ENCODE measurements at places on chromosomes 5 and 9.

DNA sequence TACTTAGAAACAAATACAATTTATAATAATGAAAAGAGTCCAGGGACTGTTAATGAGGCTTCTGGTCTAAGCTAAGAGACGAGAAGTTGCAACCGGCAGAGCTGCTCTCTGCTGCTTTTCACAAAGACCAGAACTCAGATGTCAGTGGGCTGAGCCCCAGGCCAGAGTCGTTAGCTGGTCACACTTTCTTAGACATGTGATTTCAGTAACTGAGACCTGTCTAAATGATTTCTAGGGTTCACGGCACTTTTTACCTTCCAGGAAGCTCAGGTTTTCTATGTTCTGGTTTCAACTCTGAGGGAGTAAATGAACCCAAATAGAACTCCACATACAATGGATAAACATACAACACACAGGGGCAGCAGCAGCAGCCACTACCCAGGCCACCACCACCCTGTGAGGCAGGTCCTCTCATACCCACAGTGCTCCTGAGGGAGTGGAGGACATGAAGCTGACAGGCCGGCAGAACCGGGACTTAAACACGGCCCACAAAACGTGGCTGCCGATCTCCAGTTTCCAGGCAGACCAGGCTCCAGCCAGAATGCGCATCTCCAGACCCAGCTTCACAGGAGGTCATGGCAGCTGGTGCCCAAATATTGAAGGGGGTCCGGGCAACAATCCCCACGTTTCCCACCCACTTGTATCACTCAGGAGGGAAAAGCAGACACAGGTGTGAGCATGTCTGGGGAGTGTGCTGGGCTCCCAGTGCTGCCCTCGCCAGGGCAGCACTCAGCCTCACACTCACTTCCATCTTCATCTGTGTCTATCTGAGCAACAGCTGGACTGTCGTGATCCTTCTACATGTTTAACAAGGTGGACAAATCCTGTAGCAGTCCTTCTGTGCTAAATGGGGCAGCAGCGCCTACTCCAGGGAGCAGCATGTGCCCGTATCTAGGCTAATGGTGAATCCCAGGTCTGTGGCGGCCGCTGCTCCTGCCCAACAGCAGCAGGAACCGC lies 38.8 kb downstream of the IARS1 start:
- DNase-seq = no peak

DNA sequence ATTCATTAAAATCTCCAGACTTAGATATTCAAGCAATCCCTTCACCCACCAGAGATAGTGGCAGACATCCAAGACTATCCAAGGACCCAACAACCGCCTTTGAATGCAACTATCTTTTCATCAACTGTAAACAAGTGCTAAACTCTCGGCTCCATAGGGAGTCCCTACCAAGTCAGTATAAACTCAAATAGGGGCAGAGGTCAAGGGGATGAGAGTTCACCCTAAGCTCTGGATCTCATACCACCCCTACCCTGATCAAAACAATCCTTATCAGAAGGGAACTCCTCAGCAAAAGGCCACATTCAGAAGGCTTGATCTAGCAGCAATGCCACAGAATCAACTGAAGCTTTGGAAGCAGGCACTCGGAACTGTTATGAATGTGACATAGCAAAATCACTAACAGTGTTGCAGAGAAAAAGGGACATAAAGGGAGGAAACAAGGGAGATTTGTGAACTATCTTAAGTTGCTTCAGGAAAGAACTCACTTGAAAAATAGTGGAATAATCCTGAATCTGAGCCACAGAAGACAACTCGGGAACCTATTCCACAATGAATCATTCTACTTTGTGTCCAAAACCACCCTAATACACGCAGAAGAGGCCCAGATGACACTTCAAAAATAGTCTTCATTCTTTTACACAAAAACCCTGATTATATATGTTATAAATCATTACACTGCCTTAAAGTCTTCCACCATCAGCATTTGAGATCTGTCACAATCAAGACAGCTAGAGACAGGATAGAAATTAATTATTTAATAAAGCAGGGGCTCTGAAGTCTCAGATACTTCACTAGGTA lies 49.8 kb downstream of the NR6A1 start:
- no peak for DNase-seq

- DNase-seq = no peak
Observed at GRCh38 chr5:138466900-138467710, 1.8 kb downstream of the EGR1 start.

GRCh38 chr5:30523061-30523460 lies 670.4 kb upstream of the CDH6 start:
- DNase-seq = no peak

DNA sequence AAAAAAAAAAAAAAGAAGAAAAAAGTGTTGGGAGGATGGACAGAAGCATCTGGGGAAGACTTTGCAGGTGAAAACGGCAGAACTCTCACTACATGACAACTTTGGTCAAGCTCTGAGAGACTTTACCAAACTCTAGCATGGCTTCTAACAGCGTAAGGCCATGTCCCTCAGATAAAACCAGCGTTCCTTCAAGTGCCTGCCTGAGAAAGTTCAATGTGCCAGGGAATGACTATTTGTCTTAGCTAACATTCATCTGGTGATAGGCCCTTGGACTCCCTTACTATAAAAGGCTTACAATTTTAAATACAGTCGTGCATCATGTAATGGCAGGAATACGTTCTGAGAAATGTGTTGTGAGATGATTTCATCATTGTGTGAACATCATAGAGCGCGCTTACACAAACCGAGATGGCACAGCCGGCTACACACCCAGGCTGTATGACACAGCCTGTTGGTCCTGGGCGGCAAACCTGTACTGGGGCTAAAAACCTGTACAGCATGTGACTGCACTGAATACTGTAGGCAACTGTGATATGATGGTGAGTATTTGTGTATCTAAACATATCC lies 14.9 kb upstream of the ZFP62 start:
- no peak for DNase-seq

GRCh38 chr5:172903790-172904189 lies 55.4 kb upstream of the RPL26L1 start:
- no peak for DNase-seq

GRCh38 chr5:141735823-141736222 lies 53.8 kb upstream of the ARAP3 start:
- no peak for DNase-seq

DNA sequence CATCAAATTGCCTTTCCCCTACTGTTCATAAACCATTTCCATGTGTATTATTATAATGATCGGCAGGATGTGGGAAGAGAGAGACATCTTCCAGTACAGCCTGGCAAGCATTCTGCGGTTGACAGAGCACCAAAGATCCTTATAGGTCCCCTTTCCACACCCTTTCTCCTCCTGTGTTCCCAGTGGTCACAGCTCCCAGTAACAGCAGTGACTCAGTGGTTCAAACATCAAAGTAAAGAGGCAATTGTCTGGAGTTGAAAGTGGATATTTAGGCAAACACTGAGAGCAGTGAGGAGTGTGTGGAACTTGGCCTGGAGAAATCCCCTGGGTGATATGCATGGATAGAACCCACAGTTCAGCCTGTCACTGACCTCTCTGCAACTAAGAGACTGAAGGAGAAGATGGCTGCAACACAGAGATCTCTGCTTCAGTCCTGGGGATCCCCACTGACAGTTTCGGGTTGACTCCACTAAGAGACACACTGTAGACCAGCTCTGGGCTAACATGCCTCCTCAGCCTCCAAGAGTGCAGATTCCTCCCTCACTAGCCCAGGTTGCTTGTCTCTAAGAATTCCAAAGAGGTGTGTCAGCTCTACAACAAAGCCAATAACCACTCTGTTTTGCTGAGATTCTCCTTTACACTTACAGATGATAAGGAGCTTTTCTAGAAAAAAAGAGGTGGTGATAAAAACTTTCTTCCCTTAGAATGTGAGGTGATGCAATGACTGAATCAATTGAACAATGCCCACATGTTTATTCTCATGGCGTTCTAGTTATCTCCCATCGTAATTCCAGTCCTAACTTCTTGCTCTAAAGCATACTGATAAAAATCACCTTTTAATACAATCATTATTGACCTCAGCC lies 94.4 kb upstream of the IL6ST start:
- DNase-seq = no peak

GRCh38 chr9:109497226-109498153 lies 617 bp downstream of the PTPN3 start:
- no peak for DNase-seq

DNA sequence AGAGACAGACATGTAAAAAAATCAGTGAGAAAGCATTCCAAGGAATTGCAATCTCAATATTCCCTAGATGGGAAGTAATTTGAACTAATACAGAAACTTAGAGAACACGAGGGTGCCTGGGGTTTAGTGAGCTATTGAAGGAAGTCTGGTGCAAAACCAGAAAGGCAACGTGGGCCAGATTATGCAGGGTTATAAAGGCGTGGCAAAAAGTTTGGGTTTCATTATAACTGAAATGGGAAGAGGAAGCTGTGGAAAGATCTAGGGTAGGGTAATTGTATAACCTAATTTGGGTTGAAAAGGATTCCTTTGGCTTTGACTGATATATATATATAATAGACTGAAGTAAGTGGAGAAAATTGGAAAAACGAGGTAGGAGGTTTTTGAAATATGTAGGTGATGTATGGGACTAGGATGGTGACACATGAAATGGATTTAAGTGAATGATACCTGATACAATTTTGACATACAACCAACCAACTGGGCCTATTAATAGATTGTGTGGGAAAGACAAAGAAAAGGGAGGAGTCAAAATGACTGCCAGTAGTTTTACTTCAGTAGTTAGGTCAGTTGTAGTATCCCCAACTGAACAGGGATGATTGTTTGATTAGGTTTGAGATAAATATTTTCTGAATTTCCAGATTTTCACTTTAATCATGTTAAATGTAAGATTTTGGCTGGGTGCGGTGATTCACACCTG lies 65.3 kb downstream of the FAM174A start:
- DNase-seq = no peak

DNA sequence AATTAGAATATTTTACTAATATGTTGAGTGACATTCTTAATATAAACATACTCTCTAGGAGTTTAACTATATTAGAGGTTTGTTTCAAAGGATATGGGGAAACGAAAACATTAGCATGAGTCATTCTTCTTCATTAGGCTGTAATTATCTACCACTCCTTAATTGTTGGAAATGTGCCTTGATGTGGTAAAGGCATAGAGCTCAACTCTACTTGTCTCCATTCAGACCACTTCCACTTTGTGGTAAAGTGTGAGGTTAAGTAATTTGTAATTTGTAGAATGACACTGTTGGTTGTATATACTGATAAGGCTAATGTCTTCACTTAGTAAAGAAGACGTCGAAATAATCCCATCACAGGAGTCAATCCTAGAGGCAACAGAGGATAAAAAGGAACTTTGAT lies 58.1 kb downstream of the HAPLN1 start:
- no peak for DNase-seq

DNA sequence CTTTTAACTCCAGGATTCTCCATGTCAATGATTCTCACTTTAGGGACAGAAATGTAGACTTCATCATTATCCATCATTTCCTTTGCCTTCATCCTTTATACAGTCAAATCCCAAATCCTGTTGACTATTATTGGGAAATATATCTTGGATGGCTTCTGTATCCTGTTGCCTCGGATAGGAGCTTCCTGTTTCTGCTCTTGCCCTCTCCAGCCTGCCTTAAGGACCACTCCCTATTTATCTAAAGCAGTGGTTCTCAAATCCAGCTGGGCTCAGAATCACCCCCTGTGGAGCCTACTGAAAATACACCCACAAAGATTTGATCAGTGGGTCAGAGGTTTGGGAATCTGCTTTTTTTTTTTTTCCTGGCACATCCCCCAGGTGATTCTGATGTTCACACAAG lies 8.5 kb downstream of the AFAP1L1 start:
- no peak for DNase-seq

DNA sequence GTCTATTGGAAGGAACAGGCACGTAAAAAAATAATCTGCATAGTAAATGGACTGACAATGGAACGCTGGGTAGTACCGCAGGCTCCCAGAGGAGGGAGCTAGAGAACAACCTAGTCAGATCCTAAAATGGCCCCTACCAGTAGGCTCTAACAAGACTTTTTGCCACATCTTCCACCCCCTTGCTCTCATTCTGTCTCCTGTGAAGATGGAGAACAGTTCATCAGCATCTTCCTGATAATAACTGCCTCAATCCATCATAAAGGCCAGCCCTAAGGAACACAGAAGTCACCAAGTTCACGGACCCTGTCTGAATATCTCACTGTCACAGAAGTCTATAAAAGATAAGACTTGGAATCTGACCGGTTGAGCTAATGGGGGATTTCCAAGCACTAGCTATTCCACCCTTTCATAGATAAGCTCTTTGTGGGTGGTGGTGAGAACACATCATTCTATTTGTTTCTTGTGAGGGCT lies 133.4 kb downstream of the SLC1A3 start:
- DNase-seq = no peak

- DNase-seq = no peak
Observed at GRCh38 chr5:107295914-107296313, 374.8 kb downstream of the EFNA5 start.

DNA sequence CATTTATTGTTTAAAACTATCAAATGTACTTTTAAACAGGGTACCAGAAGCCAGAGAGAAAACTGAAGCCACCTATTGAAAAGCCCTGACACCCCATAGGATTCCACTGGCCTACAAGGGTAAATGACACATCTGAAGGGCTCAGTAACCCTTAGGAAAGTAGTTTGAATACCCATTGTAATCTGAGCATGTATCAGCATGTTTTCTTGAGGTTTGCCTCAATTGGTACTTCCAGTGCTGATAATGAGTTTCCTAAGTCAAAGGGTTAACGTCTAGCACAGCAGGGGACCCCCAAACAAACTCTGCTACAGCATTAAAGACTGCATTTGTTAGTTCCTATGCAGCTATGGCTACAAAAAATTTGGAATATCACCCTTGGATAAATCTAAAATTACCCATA lies 657.1 kb downstream of the NR2F1-AS1 start:
- DNase-seq = no peak

DNA sequence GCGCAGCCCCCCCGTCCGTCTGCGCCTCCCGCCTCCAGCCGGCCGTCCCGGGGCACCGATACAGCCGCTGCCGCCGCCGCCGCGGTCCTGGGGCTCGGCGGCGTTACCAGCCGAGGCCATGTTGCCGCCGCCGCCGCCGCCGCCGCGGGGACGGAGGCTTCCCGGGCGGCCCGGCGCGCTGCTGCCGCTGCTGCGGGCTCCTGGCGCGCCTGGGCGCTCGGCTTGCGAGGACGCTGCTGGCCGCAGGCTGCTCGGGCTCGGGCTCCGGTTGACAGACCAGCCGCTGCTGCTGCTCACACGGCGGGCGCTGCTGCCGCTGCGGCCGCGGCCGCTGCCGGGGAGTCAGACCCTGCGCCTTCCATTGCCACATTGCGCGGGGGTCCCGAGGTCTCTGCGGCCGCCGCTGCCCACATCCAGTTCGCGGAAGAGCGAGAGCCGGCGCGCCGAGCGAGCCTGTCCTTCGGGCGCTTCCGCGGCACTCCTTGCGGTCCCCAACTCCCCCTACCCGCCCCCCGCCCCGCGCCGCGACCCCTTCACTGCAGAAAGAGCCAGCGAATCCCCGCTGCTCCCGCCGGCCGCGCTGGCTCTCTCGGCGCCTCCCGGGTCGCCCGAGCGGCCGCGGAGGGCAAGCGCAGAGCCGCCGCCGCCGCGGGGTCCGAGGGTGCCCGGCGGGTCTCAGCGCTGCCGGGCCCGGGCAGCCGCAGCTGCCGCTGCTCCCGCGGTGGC lies 8.4 kb downstream of the PTCH1 start:
- DNase-seq = peak; percentile 62

Data from mesothelial cell of epicardium (in vitro differentiated cells).